ENCODE measurements at places on chromosomes 4 and X.

DNA sequence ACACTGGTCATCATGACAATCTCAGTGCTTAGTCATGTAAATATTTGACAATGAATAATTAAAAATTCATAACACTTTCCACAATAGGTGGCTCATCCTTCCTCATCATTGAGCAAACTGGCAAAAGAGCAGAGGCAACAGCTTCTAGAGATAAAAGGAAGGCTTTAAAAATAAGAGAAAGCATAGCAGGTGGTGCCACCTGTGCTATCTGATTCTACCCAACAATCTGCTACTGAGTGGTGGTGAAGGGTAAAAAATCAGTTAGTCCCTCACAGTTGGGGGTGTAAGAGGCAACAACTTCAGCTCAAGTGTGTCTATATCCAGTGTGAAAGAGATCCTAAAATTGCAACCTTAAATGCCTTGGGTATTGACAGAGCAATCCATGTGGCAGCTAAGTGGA, 280.1 kb upstream of the PPARGC1A start:
- DNase-seq: no peak

DNA sequence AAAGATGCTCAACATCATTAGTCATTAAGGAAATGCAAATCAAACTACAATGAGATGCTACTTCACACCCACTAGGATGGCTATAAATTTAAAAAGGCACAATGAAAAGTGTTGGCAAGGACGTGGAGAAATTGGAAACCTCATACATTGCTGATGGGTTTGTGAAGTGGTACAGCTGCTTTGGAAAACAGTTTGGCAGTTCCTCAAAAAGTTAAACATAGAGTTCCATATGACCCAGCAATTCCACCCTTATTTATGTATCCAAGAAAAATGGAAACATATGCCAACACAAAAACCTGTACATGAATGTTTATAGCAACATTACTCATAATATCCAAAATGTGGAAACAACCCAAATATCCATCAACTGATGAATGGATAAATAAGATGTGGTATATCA, 101.3 kb upstream of the MAGEB10 start:
- no peak for DNase-seq

DNA sequence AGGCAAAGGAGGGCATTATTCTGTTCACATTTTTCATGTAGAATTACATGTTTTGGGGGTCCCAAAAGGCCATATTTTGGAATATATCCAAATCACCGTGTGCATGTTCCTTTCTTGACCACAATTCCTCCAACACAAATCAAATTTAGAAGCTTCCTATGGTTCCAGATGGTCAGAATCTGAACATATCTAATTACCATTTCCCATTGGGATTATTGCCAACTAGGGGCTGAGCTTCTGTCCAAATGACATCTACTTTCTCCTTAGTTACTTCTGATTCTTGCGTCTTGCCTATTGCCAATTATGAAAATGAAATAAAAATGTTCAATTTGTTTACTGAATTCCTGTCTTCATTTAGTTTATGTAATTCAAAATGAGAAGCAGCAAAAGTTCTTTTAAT, 163.7 kb downstream of the CPE start:
- no peak for DNase-seq

DNA sequence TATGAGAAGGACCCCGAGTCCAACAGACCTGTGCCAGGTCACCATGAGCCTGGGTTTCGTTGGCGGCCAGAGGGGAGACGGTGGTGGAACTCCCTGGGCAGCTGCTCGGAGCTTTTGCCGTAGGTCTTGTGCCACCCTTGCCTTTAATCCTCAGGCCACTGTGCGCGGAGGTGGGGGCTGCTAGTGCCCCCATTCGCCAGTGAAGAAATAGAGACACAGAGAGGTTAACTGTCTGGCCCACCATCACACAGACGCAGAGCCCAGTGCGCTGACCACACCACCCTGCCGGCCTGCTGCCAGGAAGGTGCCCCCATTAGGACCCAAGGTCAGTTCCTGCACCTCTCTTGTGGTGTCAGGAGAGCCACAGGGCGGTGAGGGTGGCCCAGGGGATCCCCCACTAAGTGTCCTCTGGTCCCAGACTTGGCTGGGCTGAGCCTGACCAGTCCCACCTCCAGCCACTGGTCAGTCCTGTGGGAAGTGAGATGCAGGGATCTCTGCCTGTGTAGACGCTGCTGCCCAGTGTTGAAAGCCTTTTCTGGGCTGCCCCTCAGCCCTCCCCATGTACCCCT, 28.3 kb upstream of the HTRA3 start:
- DNase-seq: no peak

DNA sequence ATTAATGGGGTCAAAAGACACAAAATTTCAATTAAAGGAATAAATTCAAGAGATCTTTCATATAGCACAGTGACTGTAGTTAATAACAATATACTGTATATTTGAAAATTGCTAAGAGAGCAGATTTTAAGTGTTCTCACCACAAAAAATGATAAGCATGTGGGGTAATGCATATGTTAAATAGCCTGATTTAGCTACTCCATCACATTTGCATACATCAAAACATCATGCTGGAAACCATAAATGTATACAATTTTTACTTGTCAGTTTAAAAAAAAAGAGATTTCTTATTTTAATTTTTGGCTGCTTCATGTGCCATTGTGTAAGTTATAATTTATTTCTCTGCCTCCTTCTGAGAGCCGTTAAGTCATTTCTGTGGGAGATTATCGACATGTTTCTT, 65.9 kb downstream of the FAM184B start:
- DNase-seq: no peak

GRCh38 chr4:86033171-86033570, 326.7 kb downstream of the MAPK10 start:
- DNase-seq: no peak

GRCh38 chr4:3293401-3294391, 875 bp downstream of the RGS12 start:
- no peak for DNase-seq

GRCh38 chr4:158484173-158484885, 37.4 kb upstream of the RXFP1 start:
- no peak for DNase-seq

GRCh38 chr4:152009983-152010709, 249.3 kb upstream of the GATB start:
- no peak for DNase-seq

- no peak for DNase-seq
Measured at GRCh38 chr4:145320294-145320693, 139.9 kb upstream of the OTUD4 start.

DNA sequence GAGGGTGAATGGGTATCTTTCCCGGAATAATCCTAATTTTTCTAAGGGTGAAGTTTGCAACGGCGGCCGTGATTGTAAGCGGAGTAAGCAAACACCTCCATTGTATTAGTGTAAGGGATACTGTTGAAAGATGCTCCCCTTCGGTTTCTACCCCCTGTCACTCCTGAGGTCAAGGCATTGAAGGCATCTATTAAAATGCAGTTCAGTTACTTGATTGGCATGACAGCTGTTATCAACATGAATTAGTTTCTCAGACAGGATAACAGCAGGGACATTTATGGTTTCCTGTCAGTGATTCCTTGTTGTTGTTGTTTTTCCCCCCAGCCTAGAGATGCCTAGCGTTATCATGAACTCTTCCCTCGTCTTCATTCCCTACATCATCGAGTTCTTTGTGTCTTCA, 552 bp downstream of the SLC25A14 start:
- no peak for DNase-seq

DNA sequence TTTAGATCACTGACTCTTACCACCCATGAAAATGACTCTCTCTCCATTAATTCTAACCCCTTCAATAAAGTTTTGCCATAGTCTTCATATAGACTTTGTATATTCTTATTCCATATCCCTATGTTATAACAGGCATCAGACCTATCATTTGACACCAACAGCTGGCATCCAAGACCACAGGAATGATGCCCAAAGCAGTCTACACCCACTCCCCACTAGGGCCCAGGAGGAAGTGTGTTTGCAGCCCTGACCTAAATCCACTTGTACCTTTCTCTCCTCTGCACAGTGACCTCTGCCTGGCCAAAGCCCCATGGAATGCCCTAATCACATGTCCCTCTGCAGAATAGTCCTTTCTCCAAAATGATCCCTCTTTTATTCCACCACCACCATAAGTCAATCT, 219.2 kb downstream of the CBR4 start:
- no peak for DNase-seq

DNA sequence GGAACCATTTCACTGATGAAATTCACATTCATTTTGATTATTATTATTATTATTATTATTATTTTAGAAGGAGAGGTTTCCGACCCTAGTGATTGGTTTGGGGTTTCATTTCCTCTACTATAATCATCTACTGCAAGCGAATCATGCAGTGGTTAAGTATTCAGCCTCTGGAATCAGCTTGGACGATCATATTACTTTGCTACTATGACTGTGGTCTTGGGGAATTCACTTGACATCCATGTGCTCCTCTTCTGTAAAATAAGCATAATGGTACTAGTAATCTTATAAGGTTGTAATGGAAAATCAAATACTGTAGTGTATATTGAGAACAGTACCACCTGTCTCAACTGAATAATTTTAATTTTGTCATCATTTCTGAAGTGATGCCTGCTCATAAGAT, 132.1 kb upstream of the SLC4A4 start:
- DNase-seq: no peak

DNA sequence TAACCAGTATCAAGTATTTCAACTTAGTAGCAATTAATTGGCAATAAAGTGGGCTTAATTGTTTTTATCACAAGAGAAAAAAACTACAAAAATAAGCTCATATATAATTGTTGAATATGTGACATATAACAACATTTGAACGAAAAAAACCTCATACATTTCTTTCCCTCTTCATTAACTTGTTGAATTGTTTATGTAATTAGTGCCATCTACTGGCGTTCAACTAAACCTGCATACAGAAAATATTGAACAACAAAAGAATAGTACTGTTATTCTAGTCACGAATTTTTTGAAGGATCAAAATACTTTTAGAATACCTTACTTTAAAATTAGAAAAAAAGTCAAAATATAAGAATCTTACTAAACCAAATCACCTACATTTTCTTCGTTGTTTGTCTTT, 586.5 kb upstream of the FTHL17 start:
- DNase-seq: peak; percentile 37

DNA sequence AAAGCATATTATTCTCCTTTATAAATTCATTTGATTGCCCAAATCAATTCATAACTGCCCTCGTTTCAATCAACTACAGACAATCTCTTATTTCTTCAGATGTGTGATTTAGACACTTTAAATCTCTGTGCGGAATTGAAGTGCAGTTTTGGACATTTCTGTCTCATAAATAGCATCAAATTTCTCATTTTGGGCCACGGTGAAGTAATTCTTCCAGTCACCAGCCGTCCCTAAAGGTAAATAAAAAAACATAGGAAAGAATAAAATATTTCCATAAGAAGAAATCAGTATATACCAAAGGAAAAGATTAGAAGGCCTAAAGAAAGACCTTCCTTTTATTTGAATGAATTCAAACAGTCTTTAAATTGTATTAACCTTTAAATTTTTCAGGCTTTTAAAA, 33.4 kb downstream of the SULT1B1 start:
- DNase-seq: no peak
